A172 (cell line): ENCODE measurements at places on chromosomes 7 and 10. TPM values are rescaled to one million over a fixed set of nuclear protein-coding genes. Genes with fewer than 3 reads are reported as not detected.
A peak's percentile ranks its signal among the peaks of the same experiment; 100 is the strongest.

DNA sequence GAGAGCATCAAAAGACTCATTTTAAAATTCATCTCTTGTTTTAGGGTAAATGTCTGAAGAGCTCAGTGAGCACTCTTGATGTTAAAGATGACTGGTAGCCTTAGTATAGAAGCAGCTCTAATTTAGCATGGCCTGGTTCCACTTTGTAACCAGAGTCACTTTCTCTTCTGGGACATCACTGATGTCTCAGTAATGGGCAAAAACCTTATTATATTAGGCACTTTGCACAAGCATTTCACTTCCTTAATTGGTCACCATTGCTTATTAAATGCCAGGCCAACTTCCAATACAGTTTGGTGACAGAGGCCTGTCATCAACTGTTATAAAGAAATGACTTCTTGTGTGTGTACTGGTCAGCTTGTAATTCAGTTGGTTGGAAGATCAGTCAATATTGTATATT is 53.0 kb downstream of the STEAP1B start:
- DNase-seq = no peak

GRCh38 chr10:104707602-104708459 is 66.7 kb downstream of the SORCS3 start:
- DNase-seq = no peak

Gene HOXA7
- total RNA-seq = not detected in 2 replicates

GRCh38 chr7:33590916-33591315 is 314.4 kb upstream of the BMPER start:
- DNase-seq = peak; percentile 62

Gene VAX1
- total RNA-seq = not detected in 2 replicates

Gene OPN1SW
- not detected in 2 replicates for total RNA-seq

GRCh38 chr10:78579576-78579975 is 489.2 kb upstream of the ZMIZ1 start:
- no peak for DNase-seq

Gene FAM241B
- total RNA-seq = 7.4 and 10.8 TPM in 2 replicates

Gene TMEM178B
- 0.34 and 0.50 TPM in 2 replicates for total RNA-seq

Gene NPC1L1
- total RNA-seq = not detected in 2 replicates

Gene FAM131B
- total RNA-seq = 3.9 and 7.1 TPM in 2 replicates

DNA sequence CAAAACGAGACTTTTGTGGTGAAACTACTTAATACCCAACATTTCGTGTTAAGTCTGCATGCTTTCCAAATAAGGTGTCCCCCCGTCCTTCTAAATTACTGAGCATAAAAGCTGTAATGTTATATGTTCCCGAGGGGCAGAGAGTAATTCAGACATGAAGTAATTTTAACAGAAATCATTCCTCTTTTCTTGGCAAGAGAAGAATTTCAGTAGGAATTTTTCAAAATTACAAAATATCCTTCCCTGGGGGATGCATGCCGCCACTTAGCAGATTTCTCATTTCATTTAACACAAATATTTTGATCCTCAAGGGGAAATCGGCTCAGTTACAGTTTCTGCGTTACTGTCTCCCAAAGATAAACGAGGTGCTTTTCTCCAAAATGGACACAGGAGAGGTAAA is 213.2 kb upstream of the RHOBTB1 start:
- no peak for DNase-seq

- DNase-seq = no peak
These were observed 113.8 kb upstream of the PPP2R2D start for GRCh38 chr10:131786756-131787605.

- peak; percentile 68 for DNase-seq
These were observed 28.4 kb downstream of the TMEM130 start for GRCh38 chr7:98841179-98841997.

Gene TMEM139
- 3.0 and 6.2 TPM in 2 replicates for total RNA-seq

Gene TRRAP
- 11.9 and 12.9 TPM in 2 replicates for total RNA-seq
